Activated T-helper 1 cell treated with anti-CD3 and anti-CD28 coated beads, Interleukin-2, amount 50 U/mL, for 16 hours (primary cell): ENCODE measurements at places on chromosomes 5 and 9.

DNA sequence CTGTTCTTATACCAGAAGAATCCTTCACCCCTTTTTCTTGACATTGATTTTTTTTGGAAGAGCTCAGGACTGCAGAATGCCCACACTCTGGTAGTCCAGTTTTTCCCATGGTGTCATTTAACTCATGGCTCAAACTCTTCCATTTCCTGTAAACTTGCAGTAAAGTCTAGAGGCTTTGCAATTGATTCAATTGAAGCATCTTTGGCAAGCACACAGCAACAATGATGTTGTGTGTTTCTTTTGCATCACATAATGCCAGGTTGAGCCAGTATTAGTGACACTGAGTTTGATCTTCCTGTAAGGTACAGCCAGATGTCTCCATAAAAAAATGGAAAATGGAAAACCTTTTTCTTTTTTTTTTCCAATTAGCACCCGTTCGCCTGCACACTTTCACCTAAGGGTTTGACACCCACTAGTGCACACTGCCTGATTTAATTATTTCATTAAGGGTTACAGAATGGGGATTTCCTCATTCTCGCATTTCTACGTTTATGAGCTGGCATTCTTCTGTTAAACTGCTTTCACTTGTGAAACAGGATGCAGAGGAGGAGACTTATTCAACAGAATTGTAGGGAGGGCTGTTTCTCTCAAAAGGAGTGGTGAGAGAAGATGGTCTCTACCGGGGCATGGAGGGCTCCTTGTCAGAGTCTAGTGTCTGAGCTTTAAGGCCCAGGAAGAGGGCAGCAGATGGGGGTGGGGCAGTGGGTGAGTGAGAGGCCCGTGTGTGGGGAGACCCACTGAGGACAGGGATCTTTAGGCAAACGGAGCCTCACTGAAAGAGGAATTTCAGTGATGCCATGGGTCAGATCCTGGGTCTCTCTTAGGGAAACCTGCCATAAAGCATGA is 2.2 kb upstream of the S1PR3 start:
- no peak for DNase-seq

GRCh38 chr9:124869466-124869985 is 7.6 kb downstream of the ARPC5L start:
- no peak for DNase-seq

DNA sequence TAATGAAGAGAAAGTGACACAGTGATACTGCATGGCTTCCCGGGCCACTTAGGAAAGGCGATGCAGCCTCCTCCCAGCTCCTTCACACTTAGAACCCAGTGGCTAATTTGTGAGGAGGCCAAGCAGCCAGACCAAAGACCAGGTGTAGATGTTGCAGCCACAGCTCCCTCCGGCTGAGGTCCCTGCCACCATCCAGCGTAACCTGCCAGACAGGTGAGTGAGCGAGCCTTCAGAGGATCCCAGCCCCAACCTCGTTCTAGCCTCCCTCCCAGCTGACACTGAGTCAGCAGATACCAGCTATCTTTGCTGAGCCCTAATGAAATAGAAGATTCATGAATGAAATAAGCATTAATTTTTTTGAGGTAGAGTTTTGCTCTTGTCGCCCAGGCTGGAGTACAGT is 59.7 kb downstream of the COL23A1 start:
- DNase-seq, result no peak

DNA sequence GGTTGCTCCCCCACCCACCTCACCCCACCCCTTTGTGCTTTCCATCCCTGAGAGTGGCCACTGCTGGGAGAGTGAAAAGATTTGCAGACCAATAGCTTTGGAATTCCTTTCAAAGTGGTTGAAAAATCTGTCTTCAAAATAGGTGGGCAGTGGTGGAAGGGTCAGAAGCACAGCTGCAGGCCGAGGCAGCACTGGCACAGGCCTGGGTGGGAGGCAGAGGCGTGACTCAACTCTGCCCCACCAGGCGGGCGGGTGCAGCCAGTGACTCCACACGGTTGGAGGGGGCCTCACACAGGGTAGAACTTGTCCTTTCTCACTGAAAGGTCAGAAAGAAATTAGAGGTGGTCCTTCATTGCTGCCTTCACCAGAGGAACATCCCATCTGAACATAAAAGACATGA is 214.9 kb upstream of the TBCA start:
- no peak for DNase-seq

DNA sequence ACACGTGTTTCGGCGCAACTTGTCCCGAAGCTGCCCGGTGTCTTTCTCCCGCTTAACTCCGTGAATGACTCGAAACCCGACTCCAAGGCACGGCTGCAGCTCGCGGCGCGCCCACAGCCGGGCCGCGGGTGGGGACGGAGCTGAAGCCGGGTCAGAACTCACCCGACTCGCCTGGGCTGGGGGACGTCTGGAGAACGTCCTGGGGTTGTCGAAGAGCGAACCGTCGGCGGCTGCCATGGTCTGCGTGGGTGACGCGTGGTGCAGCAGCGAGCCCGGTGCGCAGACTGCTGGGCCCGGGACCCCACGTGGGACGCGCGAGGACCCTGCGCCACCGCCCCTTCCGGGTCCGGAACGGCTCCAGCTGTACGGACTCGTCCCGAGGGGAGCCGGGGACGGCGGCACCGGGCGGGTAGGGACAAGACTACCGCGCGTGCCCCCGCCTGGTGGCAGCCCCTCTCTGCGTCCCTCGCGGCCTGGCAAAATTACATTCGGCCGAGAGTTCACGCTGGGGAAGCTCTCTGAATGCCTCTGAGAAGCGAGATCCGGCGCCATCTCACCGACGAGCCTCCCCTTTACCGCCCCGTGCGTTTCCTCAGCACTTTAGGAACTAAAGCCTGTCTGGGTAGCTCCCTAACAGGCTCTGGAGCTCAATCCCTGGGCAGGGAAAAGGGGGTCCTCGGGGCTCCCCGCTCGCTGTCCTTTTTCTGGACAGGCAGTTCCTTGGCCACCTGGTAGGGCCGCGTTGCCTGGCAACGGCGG is at the start of gene DDX31:
Gene DDX31, minus strand, starts transcription at position 286 of the 759 bp plus-strand sequence. Its CDS starts 49 bp downstream, at position 237.
- DNase-seq, result peak; percentile 82

DNA sequence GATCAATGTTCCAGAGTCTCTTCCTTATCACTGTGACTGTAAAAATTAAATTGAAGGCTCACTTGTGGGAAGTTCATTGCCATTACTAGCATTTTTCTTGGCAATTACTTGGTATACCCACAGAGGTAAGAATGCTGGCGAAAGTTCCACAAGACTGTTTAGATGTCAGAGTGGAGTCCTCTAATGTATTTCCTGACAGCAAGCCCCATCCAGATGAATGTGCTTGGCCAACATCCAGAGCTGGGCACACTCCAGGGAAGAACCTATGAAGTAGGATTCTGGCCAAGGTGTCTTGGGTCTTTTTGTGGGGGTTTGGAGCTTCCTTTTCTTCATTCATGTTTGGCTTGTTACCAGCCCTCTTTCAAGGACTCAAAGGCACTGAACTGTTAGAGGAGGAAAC is 473.6 kb downstream of the DMAC1 start:
- DNase-seq, result no peak

GRCh38 chr9:96450613-96451528 is 902 bp downstream of the HABP4 start:
- peak; percentile 21 for DNase-seq

DNA sequence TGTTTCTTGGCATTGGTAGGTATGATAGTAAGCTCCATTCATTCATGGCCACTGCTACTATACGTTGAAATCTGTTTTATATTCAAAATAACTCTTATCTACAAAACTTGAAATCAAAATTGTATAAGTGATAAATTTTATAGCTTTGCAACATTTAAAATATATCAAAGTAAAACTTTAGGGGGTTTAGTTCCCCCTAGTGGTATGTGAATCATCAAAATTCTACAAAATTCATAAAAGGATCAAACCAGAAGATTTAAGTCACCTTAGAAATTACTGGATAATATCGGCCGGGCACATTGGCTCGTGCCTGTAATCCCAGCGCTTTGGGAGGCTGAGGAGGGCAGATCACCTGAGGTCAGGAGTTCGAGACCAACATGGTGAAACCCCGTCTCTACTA is 243.0 kb upstream of the CDH18 start:
- no peak for DNase-seq

DNA sequence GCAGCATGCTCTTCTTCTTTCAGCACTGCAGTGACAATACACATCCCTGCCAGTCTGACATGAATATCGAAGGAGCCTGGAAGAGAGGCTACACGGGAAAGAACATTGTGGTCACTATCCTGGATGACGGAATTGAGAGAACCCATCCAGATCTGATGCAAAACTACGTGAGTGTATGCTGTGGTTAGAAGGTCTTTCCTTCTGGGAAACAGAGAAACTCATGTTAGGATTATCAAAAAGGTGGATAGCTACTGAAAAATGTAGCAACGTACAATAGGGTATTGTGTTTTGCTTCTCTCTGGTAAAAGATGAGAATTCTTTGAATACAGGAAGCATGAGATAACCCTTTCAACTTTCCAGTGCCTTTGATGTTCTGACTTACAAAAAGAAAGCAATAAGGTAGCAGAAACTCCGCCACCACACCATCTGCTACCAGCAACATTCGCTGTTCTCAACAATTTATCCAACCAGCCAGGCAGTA is 133.3 kb downstream of the PCSK5 start:
- DNase-seq, result no peak

- DNase-seq, result no peak
Measured at GRCh38 chr9:94771096-94771495, 44.6 kb downstream of the AOPEP start.

- DNase-seq, result no peak
Measured at GRCh38 chr5:143796125-143796524, 15.8 kb upstream of the HMHB1 start.

DNA sequence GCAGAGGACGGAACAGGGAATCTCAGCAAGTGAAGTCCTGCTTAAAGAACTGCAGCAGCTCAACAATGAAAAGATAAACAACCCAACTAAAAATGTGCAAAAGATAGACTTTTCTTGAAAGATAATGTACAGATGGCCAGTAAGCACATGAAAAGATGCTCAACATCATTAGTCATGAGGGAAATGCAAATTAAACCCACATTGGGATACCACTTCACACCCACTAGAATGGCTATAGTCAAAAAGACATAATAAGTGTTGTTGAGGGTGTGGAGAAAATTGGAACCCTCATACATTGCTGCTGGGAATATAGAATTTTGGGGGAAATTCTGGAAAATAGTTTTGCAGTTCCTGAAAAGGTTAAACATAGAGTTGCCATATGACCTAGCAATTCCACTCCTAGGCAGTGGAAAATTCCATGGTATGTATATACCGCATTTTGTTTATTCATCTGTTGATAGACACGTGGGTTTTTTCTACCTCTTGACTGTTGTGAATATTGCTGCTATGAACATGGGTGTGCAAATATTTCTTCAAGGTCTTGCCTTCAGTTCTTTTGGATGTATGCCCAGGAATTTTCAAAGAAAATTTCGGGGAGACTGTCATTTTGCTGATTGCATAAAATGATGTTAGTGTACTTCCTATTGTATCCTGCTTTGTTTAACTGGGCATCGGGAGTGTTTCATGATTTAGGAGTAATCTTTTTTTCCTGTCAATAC is 7.2 kb downstream of the CNOT8 start:
- DNase-seq, result no peak

DNA sequence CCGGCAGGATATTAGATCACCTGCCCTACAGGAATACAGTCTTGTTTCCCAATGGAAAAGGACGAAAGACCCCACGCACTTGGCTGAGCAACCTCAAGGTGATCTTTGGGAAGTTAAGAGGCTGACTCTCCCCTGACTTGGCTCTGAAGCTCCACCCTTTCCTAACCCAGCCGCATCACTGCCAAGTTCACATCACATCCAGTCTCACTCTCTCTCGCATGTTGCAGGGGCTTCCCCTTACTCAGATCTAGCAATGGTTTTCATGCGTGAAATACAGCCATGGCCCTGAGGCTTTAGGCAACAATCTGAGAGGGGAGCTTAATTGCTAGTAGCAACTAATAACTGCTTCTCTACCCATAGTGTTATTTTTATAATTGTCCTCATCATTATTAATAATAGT is 211.6 kb downstream of the DOCK8 start:
- no peak for DNase-seq

DNA sequence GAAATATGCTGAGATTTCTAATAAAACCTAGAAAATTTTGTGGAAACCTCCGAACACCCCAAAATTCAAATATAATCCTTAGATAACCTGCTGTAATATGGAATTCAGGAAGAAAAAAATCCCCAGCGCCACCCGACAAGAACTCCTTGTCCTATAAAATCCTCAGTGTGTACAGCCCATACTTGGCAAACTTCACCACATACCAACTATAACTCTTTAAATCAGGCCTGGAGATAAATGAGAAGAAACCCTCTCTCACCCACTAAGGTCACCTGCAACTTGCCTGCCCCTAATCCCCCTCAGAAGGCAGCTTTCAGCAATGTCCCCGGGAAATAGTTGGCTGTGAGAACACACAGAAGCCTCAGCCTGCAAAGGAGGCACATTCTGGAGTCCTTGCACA is 90.5 kb downstream of the SH3TC2 start:
- no peak for DNase-seq

DNA sequence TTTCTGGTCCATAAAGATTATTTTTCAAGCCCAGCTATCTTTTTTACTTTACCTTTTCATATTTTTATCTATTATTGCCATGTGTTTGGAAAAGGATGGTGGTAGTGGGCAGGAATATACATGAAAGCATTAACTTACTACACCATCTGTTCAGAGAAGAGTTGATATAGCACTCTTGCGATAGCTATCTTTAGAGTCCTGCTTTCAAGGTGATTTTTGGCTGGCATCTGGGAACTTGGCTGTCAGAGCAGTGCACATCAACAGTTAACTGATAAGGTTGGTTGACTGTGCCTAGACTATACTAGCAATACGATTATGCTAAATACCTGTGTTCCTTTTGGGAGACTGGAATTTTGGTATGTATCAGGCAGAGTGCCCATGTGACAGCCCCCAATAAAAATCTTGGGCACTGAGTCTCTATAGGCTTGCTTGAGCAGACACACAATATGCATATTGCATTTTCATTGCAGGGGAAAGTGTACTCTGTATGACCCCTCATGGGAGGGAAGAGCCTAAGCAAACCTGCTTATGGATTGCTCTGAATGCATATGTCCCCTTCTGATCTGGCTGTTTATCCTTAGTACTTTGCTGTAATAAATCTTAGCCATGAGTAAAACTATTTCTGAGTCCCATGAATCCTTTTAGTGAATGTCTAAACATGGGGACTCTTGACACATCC is 227.6 kb upstream of the C9orf72 start:
- no peak for DNase-seq

GRCh38 chr5:138953387-138954256 is 78.5 kb upstream of the LRRTM2 start:
- no peak for DNase-seq
